Fibroblast of the aortic adventitia (primary cell): ENCODE measurements at places on chromosomes 2 and 18. TPM values are rescaled to one million over a fixed set of nuclear protein-coding genes. Genes with fewer than 3 reads are reported as not detected.

- no peak for DNase-seq
These were observed 585 bp upstream of the ANAPC1 start for GRCh38 chr2:111884592-111884964.

IL36G gene
- total RNA-seq: not detected in 2 replicates

- DNase-seq: peak; percentile 13
These were observed 34.4 kb downstream of the CYP26B1 start for GRCh38 chr2:72112981-72113846.

GRCh38 chr18:71902482-71902881 is 641.7 kb downstream of the CBLN2 start:
- no peak for DNase-seq

UGT1A1 gene
- total RNA-seq: not detected in 2 replicates

GRCh38 chr18:47881042-47881441 is 49.4 kb downstream of the SMAD2 start:
- DNase-seq: no peak

DNA sequence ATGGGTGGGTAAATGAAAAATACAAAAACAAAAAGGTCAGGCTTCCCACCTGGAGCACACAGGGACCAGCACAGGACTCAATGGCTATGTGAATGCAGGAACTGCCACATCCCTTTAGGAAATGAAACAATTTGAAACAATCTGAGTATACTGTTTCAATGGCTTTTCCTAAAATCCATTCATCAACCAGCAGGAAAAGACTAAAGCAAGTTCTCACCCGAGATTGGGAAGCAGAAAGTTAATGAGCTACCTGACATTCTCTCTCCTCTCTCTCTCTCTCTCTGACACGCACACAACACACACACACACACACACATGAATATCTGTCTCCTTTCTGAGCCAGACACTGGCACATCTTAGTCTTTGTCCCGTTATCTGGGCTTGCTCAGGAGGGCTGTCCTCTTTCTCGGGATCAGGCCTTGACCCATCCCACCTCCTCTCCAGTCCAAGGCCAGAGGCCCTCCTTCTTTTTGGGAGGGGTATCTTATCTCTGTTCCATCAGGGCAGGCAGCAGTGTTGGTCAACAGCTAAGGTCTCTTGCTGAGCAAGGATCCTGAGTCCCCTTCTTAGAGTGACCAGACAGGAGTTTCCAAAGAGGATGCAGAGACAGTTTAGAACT is 11.6 kb upstream of the LRRFIP1 start:
- no peak for DNase-seq

ELAC1 gene
- total RNA-seq: 8.3 and 12.5 TPM in 2 replicates

DNA sequence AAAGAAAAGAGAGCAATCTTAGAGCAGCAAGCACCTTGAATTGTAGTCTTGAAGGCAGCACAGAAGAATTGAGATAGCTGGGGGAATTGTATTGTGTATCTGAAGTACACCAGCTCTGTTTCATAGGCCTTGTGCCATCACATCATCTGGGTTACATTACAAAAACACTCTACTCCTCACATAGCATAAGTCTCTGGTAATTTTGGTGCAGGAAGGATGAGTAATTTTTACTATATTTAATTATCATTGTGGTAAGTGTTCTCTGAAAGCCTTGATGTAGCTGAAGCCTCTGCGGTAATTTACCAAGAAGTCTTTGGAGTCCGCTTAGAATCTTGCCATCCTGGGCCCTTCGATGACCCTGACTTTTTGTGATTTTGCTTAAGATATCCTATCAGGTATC is 291.1 kb downstream of the ARHGAP15 start:
- DNase-seq: no peak

SLC30A3 gene
- total RNA-seq: 0.09 and 0.25 TPM in 2 replicates

DNA sequence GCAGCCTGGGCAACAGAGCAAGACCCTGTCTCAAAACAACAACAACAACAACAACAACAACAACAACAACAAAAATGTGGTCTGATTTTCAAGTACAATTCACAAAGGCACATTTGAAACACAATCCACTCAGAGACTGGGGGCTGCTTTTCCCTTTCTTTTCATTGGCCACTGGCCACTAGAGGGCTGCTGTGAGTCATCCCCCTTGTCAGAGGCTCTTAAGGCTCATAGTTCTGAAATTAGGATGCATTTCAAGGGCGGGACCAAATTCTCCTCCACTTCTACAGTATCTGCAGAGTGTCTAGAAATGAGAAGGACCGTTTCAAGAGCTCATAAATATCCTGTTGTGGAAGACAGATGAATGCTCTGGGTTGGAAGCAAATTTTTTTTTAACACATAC is 285.4 kb downstream of the NRXN1 start:
- peak; percentile 31 for DNase-seq

GRCh38 chr2:222904557-222905258 is 43.9 kb downstream of the ACSL3 start:
- peak; percentile 88 for DNase-seq

EMILIN2 gene
- 11.2 and 76.0 TPM in 2 replicates for total RNA-seq

DNA sequence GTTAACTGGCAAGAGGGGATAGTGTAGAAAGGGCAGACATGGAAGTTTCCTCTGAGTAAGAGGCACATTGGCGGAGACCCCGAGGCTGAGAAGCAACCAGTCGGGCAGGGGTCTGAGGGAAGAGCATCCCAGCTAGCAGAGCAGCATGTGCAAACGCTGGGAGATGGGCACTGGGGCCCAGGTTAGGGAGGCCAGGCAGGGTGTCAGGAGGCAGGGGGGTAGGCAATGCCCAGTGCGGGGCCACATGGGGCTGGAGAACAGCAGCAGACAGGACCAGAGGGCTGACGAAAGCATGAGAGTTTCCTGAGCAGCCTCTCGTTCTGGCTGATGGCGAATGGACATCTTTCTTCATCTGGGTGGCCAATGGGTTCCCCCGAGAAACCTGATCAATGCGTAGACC is 88.2 kb downstream of the INPP5D start:
- no peak for DNase-seq

DNA sequence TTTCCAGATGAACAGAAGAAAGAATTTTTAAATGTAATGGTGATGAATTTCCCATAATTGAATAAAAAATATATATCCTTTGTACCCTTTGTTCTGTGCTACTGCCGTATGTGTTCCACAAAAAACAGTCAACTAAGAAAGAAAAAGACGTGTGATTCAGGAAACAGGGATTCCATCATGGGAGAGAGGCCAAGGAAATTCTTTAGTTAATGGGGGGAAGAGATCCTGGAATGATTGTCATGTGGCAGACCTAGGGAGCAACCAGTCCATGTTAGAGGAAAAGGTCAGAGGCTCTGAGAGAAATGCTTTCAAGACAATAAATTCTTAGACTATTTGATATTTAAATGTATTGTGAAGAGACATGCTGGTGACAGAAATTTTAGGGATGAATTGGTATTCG is 76.6 kb downstream of the CPO start:
- no peak for DNase-seq

DNA sequence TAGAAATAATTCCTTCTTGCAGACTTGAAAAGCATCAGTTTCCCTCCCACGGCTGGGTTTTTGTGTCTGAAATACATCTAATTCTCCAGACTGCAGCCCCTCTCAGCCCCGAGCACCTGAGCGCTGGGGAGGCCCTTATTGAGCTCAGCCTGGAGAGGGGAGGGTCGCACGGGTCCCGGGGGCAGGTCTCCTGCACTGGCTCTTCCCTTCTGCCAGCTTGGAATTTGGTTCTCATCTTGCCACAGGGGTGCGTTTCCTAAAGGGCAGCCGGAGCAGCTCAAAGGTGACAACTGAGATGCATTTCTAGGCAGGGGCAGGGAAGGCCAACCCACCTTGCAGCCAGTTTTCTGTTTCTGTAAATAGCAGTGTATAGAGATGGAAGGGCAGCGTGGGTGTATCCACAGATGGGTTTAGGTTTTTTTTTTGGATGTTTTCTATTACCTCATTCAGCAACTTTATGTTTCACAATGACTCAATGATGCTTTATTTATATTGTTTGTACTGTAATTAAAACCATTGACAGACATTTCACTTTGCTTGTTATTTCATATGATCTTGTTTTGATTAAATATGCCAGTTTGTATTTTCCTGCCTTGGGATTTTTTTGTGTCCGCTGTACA is 37.0 kb downstream of the GBX2 start:
- DNase-seq: no peak

TUBA4B gene
- total RNA-seq: not detected in 2 replicates

- DNase-seq: no peak
These were observed 690.1 kb upstream of the KLHL29 start for GRCh38 chr2:22694856-22695255.

GRCh38 chr18:54129448-54130067 is 94.9 kb downstream of the MBD2 start:
- no peak for DNase-seq

GRCh38 chr2:23525137-23525765 is 140.3 kb downstream of the KLHL29 start:
- DNase-seq: no peak

POTEJ gene
- total RNA-seq: not detected in 2 replicates

DNA sequence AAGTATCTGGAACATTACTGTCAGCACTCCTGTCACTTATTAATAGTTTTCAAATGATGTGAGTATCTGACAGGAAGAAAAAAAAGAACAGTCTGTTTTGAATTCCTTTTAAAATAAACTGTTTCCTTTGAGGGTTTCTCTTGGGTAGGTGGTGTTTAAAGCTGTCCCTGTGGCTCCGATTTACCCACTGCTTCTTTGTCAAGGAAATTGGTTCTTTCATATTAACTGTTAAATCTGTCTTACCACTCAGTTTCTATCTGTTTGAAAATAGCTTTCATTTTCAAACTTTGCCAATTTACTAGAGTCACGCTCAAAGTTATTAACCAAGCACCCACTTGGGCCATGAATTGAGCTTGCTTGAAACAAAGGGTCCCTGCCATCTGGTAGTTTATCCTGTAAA is 614.6 kb upstream of the NXPH2 start:
- no peak for DNase-seq

GRCh38 chr2:155301221-155301620 is 602.7 kb downstream of the KCNJ3 start:
- DNase-seq: no peak

DNA sequence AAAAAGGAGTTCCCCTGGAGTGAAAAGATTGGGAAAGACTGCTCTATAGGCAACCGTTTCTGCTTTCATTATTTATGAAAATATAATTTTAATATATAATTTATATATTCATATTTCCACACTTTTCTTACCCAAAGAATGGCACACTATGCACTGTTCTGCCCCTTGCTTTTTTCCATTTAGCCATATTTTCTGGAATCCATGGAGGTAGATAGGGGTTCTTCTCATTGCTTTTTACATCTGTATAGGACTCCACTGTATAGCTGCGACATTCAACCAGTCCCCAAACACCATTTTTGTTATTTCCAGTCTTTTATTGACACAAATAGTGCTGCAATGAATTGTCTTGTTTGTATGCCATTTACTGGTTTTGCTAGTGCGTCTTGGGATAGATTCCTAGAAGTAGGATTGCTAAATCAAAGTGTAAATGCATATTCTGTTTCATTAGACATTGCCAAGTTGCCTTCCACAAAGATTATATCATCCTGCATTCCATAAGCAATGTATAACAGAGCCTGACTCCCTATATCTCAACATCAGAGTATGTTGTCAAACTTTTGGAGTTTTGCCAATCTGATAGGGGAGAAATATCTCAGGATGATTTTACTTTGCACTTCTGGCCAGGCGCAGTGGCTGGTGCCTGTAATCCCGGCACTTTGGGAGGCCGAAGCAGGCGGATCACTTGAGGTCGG is 26.6 kb upstream of the TCF7L1 start:
- peak; percentile 81 for DNase-seq

DNA sequence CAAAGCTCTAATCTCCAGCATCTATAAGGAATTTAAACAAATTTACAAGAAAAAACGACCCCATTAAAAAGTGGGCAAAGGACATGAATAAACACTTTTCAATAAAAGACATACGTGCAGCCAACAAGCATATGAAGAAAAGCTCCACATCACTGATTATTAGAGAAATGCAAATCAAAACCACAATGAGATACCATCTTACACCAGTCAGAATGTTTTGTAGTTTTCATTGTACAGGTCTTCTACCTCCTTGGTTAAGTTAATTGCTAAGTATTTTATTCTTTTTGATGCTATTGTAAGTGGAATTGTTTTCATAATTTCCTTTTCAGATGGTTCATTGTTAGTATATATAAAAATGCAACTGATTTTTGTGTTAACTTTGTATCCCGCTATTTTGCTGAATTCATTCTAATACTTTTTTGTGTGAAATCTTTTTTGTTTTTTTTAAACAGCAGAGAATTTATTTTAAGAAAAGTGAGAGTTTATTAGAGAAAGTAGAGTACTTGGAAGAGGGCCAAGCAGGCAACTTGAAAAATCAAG is 40.7 kb downstream of the SLC39A10 start:
- no peak for DNase-seq

DNA sequence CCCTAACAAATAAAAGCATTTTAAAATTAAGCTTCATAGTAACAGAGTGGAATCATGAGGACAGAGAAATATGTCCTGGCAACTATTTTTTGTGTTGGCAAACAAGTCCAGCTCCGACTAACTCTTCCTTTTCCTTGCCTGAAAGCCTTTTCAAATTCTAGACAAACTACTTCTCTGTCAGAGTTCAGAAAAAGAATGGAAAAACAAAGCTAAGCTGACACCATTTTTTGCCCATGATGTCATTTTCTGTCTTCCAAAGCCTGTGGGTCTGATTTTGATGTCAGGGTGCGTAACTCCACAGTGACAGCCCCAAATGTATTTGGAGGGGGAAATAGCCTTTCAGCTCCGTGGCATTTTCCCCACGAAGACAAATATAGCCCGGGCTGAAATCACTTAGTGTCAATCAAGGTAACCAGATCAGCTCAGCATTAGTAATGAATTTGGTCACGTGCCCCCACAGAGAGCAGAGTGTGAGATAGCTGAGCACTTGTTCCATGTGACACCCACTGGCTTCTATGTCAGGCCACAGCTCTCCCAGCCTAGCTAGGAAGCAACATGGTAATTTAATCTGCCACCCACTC is 233.0 kb upstream of the SIX2 start:
- peak; percentile 73 for DNase-seq

GRCh38 chr18:3722649-3723433 is 272.9 kb downstream of the TGIF1 start:
- DNase-seq: no peak

DNA sequence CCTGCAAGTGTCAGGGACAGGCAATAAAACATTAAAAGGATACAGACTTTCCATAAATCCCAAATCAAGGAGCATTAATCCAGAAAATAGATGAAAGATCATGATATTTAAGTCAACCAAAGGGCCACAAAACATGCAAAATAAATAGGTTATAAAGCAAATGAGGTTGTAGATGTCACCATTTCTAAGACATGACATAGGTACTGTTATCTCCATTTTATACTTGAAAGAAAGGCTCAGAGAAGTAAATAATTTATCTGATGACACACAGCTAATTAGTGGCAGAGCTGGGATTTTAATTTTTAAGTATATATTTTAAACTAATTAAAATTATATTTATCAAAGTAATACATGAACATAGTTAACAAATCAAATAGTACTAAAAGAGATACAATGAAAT is 301.8 kb downstream of the AGPS start:
- DNase-seq: no peak
